ENCODE measurements at places on chromosomes 2 and 18.

- no peak for DNase-seq
Measured at GRCh38 chr2:73117441-73117840, 4.7 kb upstream of the RAB11FIP5 start.

- DNase-seq = no peak
Measured at GRCh38 chr2:138094031-138094430, 129.8 kb downstream of the HNMT start.

DNA sequence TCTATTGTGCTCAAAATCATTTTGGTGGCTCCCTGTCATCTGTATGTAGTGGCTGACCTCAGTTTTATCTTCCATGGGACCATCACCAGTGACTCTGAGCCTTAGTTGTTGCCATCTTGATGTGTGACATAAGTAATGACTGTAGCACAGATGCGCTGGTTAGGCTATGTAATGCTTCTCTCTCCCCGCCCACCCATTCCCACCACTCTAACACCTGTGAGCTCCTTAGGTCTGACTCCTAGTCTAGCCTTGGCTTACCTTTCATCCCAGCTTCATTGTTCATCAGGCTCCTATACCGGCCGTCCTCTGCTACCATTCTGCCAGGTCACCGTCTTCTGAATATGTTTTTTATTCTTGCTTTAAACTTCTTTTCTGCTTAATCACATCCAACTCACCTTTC, 17.2 kb downstream of the MYO1B start:
- DNase-seq = no peak

DNA sequence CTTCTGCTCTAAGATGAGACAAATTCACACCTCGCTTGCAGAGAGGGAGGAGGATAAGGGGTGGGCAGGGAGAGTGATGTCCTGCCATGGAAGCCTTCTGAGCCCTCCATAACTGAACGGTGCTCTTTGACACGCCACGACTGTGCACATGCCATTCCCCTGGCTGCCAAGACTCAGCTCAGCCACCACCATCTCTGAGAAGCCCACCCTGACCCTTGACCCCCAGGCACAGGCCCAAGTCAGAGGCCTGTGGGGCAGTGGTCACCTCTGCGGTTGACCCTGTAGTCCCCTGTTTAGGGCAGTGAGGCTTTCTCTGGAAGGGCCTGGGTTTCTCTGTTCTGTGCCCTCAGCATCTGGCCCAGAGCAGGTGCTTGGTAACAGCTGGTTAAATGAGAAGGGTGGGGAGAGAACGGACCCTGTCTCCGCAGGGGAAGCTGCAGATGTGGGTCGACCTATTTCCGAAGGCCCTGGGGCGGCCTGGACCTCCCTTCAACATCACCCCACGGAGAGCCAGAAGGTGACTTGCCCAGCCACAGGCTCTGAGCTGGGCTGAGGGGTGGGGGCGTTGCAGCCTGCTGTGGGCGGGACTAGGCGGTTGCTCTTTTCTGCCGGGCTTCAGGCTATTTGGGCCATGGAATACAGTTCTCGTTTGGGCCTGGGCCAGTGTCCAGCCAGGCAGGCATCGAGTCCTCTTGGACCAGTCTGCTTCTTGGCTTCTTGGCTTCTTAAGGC, 215.1 kb downstream of the DYSF start:
- no peak for DNase-seq

DNA sequence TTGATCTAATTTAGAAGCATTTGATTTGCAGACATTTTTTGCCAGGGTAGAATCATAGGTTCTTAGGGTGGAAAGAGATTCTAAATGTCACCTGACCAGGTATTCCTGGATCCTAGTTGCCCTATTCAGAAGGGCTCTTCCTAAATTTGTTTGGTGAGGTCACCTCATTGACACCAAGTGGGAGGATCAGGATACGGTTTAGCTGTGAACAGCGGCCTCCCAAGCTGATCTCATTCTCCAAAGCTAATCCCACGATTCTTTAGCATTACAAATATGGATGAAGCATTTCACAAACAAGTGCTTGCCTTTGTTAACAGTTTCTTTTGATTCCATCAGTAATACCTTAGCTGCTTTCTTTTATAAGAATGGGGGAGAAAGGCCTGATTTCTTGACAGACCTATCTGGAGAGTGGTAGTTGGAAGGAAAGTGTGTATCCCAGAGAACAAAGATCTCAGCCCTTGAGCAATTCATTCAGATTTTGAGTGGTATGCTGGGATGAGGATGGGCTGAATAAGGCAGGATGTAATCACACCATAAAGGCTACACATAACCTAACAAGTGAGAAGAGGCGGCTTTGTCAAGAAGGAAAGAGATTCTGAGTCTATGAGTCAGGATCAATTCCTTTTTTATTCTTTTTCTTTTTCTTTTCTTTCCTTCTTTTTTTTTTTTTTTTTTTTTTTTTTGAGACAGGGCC, 16.6 kb downstream of the KCTD1 start:
- DNase-seq = no peak

GRCh38 chr2:179290329-179290728, 25.7 kb upstream of the SESTD1 start:
- DNase-seq = no peak

- no peak for DNase-seq
Measured at GRCh38 chr18:76892832-76893231, 70.5 kb downstream of the ZNF236 start.

DNA sequence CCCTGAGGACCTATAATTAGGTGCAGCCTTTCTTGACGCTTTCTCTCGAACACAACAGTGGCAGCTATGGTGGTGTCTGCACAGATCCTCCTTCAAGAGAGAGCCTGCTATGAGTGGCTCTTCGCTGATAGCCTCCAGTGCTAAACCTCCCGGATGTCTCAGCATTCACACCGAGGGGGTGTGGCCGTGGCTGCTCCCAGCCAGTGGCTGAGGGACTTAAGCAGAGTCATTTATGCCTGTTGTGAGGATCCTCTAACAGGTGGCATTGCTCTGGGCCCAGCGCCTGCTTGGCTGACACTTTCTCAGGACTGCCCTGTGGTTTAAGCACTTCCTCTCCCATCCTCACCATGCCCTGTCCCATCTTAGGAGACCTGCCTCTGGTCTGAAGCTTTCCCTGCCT, 592.0 kb upstream of the LRRTM1 start:
- DNase-seq = no peak

DNA sequence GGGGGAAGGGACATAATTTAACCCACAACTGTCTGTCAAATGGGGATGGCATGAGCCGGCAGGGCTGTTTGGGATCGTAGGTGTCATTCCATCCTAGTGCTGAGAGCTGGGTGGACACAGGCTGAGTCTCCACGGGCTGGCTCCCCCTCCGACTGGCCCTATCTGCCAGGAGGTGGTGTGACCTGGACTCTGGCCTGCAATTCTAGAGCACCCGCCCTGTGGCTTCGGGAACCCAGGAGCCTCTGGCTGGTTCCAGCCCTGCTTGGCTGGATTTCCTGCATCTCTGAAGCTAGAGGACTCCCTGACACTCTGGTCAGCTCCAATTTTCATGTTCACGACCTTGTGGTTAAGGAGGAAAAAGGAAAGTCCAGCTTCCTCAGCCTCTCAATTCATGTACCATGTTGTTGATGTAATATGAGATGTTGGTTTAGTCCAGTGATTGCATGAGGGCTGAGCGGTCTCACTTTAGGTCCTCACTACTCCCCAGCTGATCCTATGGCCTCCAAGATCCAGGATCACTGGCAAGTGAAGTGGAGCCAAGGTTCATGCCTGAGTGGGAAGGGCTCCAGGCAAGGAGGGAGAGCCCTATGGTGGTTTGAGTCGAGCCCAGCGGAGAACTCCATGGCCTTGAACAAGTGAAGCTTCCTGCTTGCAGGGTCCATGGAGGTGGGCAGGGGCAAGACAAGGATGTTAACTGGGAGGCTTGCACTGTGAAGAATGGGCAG, 169.1 kb downstream of the NDUFA10 start:
- no peak for DNase-seq

GRCh38 chr2:128324897-128325410, 6.3 kb upstream of the HS6ST1 start:
- DNase-seq = no peak

DNA sequence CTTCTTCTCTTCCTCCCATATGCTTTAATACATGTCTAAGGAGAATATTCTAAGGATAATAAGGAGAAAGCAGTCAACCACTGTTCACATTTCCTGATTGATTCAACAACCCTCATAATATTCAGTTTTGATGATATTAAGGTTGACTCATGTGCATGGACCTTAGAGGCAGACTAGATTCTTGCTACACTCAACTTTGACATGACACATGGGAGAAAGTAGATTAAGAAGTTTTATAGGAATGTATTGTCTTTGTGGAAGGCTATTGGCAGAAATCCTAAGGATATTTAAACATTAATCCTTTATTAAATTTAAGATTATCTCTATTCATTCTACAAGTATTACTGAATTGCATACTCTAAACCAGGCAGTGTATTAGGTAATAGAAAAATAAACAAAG, 309.1 kb upstream of the CYRIA start:
- DNase-seq = no peak

DNA sequence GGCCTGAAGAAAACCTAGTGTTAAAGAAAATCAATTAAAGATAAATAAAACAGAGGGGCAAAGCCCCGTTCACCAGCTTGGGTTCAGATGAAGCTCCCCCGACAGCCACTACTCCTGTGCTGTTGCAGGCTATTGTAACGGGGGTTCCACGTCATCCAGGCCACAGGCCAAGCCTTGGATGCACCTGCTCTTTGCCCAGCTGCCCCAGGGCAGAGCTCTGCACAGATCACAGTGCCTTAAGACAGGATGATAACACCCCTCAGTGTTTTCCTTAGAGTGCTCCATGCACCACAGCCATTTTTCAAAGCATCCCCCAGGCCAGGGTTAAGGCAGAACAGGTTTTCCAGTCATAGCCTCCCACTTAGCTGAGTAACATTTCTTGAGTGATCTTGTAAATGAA, 32.0 kb downstream of the FASTKD2 start:
- peak; percentile 37 for DNase-seq

DNA sequence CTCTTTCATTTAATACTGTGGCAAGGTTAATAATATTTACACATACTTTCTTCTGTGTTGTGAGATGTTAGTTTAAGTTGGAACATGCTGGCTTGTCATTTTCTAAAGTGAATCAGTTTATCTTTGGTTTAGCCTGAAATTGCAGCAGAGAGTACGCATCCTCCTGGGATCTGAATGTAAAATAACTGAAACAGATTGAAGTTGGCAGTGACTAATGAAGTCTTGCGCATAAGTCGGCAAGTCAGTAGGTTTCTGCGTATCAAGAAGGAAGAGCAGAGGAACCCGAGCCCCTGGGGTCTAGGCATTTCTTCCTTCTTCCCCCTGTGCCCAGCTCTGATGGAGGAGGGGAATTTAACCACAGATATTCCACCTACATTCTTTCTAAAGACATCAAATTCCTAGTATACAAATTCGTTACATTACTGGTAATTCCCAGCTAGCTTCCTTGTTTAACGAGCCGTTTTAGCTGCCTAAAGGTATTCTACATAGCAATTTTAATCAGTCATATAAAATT, 392.1 kb upstream of the RAB12 start:
- DNase-seq = no peak

- no peak for DNase-seq
Measured at GRCh38 chr2:237612527-237613357, 14.6 kb upstream of the LRRFIP1 start.

GRCh38 chr2:23691565-23691964, 235.4 kb downstream of the ATAD2B start:
- DNase-seq = no peak

- DNase-seq = no peak
Measured at GRCh38 chr2:151729837-151730236, 4.4 kb downstream of the NEB start.

DNA sequence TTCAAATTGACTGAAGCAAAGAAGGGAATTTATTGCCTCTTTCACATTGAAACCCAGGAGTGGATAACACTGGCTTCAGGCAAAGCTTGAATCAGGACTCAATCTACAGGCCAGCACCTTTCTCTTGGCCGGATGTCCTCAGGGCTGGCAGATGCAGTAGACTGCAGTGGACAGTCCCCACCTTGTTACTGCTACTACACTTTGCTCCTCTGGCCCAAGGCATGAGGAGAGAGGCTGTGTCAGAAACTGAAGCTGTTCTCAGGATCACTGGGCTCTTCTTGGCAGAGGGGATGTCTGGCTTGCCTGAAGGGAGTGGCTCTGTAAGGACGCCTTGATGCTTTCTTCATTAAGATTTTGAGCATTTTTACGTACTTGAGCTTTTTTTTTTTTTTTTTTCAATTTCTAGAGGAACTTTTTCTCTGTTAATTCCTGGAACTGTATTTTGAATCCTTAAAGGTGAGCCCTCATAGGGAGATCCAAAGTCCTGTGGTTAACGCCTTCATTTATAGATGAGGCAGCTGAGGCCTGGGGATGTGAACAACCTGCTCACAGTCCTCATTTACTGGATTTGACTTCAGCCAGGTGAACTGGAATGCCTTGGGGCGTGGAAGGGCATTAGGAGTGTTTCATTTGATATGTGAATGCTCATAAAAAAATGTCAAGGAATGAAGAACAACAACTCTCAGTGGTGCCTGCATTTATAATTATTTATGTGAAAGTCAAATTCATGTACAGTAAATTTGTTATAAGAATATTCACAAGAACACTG, 36.6 kb downstream of the CASP10 start:
- no peak for DNase-seq

GRCh38 chr2:70767699-70768589, at the start of gene ADD2:
Gene ADD2 (minus strand): TSS chr2:70768200. CDS start chr2:70706408, 61,792 bp downstream.
- DNase-seq = peak; percentile 59

DNA sequence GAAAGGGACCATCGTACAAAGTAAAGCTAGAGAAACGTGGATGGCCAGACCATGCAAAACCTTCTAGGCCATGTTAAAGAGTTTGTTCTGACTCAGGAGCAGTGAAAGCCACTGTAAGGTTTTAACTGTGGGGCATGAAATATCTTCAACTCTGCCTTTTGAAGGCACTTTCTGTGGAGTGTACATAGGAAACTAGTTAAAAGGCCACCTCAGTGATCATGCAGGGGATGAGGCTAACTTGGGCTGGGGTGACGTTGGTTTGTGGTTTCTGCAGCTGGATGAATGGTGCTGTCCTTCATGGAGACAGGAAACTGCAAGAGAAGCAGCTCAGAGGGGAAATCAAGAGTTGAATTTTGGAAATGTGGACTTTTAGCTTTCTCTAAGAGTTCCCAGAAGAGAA, 190.7 kb downstream of the CDCA7 start:
- no peak for DNase-seq

- no peak for DNase-seq
Measured at GRCh38 chr2:117128461-117128860, 686.0 kb upstream of the DDX18 start.

DNA sequence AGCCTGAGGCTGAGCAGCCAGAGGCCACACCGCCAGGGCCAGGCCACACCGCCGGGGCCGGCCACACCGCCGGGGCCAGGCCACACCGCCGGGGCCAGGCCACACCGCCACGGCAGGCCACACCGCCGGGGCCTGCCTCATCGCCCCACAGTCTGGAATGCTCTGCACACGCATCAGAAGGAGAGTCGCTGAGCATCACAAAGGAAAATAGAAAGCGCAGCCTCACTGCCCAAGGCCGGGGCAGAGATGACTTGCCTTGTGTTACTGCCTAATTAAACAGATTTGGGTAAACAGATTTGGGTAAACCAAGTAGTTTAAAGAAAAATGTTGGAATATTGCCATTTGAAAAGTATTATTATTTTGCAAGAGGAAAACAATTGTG, 10.4 kb upstream of the NFATC1 start:
- no peak for DNase-seq
